Left renal pelvis (tissue), 4 donors: ENCODE measurements at places on chromosomes 1 and 21. TPM values are rescaled to one million over a fixed set of nuclear protein-coding genes. Genes with fewer than 3 reads are reported as not detected.

- DNase-seq: no peak
Observed at GRCh38 chr1:2378956-2379732, 12.2 kb downstream of the MORN1 start.

GRCh38 chr1:15750924-15751323 lies 7.7 kb upstream of the FBLIM1 start:
- DNase-seq: no peak

- DNase-seq: no peak
Observed at GRCh38 chr21:18138507-18138906, 106.1 kb upstream of the CHODL start.

DNA sequence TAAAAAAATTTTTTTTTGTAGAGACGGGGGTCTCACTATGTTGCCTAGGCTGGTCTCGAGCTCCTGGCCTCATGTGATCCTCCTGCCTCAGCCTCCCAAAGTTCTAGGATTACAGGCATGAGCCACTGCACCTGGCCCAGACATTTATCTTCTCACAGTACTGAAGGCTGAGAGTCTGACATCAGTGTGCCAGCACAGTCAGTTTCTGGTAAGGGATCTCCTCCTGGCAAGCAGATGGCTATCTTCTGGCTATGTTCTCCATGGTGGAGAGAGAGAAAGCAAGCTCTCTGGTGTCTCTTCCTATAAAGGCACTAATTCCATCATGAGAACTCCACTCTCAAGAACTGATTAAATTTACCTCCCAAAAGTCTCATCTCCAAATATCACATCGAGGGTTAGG lies 57.8 kb upstream of the C1orf185 start:
- DNase-seq: no peak

Gene MYBPH
- polyA plus RNA-seq: 0.24 TPM

GRCh38 chr1:105204836-105205371 lies 1455.2 kb downstream of the AMY1C start:
- DNase-seq: no peak
